Skin of body (tissue), 3 donors: ENCODE measurements at places on chromosomes 11 and 22.
A peak's percentile ranks its signal among the peaks of the same experiment; 100 is the strongest.

DNA sequence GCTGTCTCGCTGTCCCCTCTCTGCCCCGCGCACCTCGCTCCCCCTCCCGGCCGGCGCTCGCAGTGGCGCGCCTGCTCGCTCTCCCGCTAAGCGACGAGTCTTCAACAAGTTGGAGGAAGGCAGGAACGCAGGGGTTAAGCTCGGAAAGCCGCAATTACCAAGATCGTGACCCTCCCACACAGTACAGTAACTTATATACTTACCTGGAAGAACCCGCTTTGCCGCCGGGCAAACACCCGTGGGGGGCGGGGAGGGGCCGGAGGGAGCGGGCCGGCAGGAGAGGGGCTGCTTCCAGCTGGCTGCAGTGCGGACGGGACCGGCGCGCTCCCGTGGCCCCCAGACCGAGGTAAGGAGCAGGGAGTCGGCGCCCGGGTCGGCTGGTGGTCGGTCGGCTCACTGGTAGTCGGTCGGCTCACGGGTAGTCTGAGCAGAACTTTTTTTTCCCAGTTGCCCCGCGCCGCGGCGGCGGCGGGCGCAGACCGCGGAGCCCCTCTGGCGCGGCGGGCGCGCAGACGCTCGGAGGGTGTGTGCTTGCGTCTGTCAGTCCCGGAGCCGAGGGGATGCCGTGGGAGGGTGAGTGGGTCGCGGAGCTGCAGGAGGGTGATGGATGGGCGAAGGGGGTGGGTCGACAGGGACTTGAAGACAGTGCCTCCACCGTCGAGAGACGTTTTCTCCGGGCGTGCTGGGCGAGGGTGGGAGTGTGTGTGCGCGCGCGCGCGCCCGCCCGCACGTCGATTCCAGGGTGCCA, 101.2 kb upstream of the HSD17B12 start:
- DNase-seq, result no peak

DNA sequence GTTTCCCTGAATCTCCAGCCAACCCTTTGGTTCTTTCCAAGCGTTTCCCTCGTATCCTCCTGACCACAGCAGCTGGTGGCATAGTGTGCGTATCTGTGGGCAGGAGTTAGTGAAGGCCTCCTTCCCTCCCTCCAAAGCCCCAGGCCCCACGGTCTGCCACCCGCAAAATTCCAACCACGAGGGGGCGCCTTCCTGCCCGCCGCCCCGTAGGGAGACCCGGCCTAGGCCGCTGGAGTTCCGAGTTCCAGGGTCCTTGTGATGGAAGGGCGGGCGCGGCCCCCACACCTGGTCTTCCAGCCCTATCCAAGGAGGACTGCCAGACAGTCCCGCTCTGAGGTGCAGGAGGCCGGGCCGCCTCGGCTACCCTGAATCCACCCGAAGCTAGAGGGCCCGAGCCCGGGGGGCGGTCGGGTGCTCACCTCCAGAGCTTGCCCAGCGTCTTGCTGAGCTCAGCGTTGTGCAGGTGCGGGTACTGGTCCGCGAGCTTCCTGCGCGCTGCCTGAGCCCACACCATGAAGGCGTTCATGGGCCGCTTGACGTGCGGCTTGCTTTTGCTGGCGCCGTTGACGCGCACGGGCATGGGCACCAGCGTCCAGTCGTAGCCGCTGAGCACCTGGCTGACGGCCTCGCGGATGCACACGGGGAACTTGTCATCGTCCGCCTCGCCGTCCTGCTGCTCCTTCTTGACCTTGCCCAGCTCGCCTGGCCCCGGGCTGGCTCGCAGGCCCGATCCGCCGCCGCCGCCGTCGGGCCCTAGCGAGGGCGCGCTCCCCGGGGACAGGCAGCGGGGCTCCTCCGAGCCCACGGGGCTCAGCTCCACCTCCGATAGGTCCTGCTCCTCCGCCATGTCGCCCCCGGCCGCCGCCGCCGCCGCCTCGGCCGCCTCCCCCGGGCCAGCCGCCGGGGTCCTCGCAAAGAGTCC, 1.2 kb downstream of the SOX10 start:
- no peak for DNase-seq

- no peak for DNase-seq
Measured at GRCh38 chr11:133501643-133502539, 30.4 kb downstream of the OPCML start.

- DNase-seq, result no peak
Measured at GRCh38 chr11:1076061-1076665, 1.5 kb downstream of the MUC2 start.

GRCh38 chr11:104899226-104899625, 966 bp upstream of the CASP12 start:
- DNase-seq, result no peak

DNA sequence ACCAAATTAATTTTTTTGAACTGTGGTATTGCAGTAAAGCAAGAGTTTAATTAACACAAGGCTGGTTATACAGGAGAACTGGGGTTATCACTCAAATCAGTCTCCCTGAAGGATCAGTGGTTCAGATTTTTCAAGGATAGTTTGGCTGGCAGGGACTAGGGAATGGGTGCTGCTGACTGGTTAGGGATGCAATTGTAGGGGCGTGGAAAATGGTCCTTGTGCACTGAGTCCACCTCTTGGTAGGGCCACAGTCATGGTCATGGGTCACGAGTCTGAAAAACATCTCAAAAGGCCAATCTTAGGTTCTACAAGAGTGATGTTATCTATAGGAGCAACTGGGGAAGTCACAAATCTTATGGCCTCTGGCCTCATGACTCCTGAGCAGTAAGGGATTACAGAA, 27.9 kb downstream of the MCHR1 start:
- no peak for DNase-seq

DNA sequence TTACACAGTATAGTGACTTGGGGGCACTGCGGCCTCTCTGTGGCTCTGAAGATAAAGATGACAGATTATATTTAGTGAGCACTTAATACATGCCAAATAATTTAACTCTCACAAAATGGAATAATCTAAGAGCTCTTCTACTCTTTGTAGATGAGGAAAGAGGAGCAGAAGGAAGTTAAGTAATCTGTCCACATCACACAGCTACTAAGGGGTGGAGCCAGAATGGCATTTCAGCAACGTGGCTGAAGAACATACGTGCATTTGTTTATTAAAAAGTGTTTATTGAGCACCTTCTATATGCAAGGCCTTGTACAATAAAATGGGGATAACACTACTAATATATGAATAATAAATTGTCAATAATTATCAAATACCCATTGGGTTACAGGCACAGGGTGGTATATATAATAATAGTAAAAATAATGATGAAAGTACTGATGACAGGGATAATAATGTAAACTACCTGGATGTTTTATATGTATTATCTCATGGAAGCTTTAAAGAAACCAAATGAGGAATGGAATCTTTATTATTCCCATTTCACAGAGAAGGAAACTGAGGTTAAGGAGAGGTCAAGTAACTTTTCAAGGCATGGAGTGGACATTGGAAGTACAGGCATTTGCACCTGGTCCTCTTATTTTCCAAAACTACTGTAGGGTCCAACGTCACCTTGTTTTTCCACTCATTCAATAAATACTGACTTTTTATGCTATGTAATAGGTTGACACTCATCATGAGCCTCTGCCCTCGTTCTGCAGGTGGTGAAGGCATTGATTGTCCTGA, 38.0 kb upstream of the IL17RA start:
- DNase-seq, result no peak

DNA sequence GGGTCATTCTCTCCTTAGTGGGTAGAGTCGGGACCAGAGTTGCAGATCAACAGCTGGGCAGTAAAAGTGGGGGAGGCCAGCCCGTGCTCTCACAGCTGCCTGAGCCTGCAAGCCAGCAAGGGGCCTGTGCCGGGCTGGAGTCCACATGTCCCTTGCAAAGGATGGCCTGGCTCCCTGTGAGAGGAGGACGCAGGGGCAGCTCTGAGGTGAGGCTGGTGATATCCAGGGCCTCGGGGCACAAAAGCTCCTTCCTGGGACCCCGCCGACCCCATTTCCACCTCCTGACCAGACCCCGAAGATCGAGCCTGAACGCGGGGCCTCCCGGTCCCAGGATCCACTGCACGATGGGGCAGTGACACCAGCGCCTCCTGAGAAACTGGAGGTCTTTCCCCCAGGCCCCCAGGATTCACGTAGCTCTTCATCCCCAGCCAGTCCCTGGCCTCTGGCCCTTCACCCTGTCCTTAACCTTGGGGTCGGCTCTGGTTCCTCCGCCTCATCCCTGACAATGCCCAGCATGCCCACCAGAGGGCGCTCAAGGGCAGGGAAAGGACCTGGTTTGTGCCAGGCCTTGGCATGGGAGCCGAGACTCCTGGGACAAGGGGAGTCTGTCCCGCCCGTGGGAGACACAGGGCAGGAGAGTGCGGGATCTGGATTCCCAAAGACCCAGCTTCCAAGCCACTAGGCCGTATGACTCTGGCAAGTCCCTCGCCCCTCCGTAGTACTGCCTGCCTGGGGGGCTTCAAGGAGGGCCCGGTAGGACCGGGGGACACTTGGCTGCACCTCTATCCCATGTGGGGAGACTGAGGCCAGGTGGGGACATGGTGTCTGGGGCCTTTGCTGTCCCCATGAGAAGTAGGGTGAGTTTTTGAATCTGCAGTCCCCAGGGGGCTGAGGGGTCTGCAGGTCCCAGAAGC, 17.8 kb upstream of the WNT7B start:
- peak; percentile 44 for DNase-seq

GRCh38 chr22:29233277-29233877, 27.7 kb downstream of the EMID1 start:
- DNase-seq, result no peak

GRCh38 chr11:71963468-71963867, 34.6 kb downstream of the RNF121 start:
- DNase-seq, result no peak

DNA sequence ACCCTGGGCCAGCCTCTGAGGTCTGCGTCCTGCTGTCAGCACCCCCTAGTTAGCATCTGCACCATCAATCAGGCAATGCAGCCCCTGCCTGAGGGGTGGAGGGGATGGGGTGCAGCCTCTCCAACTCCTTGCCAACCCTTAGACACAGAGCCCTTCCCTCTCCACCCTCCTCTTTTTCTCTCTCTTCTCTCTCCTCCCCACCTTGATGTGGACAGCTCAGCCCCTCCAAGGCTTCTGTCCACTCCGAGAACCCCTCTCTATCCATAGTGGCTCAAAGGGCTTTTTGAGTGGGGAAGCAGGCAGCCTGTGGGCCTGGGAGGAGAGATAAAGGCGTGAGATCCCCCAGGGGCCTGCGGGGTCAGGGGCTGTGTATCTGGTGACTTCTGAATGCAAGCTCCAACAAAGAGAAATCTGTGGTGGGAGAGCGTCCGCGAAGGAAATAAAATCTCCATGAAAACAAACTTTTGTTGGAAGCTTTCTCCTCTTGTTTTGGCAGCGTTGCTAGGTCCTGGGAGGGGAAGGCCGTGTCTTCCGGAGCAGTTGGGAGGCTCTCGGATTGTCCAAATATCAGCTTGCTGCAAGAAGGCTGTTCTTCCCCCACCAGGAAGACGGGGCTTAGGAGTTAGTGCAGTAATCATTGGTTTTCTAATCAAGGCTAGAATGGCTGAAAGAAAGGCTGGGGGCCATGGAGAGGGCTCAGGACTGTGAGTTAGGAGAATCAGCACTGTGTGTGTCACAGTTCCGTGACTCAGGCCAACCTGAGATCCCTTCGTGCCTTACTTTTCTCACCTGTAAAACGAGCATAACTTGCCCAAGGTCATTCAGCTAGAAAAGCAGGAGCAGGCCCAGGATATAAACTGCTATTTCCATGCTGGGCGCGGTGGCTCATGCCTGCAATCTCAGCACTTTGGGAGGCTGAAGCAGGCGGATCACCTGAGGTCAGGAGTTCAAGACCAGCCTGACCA, 50.3 kb downstream of the PKNOX2 start:
- DNase-seq, result peak; percentile 39

DNA sequence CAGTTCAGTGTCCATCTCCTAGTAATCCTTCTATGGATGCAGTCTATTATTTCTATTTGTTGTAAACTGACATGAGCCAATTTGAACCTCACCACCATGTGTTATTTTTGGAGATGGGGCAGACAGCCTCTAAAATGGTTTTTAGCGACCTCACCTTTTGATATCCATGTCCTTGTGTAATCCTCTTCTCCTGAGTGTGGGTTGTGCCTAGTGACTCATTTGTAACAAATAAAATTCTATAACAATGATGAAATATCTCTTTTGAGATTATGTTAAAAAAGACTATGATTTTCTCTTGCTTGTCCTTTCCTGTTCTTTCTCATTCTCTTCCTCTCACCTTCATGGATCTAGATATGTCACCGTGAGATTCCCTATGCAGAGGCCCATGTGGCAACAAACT, 554.6 kb upstream of the ANO3 start:
- no peak for DNase-seq

DNA sequence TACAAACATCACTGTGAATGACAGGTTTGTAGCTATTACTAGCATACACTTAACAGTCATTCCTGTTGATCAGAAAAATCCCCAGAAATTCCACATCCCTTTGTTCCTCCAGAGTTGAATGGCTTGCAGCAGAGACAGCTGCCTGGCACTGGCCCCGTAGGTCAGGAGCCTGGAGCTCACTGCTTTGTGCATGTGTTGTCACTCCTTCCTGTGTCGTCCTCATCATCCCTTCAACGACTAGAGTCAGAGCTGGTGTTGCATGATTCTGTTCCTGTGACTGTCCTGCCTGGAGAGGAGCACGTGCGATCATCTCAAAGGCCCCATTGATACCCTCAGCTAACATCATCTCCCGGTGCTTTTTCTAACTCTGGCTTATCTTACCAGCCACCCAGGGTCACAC, 58.3 kb downstream of the LDLRAD3 start:
- peak; percentile 26 for DNase-seq
